ENCODE measurements at places on chromosomes 7 and 10. TPM values are rescaled to one million over a fixed set of nuclear protein-coding genes. Genes with fewer than 3 reads are reported as not detected.

DNA sequence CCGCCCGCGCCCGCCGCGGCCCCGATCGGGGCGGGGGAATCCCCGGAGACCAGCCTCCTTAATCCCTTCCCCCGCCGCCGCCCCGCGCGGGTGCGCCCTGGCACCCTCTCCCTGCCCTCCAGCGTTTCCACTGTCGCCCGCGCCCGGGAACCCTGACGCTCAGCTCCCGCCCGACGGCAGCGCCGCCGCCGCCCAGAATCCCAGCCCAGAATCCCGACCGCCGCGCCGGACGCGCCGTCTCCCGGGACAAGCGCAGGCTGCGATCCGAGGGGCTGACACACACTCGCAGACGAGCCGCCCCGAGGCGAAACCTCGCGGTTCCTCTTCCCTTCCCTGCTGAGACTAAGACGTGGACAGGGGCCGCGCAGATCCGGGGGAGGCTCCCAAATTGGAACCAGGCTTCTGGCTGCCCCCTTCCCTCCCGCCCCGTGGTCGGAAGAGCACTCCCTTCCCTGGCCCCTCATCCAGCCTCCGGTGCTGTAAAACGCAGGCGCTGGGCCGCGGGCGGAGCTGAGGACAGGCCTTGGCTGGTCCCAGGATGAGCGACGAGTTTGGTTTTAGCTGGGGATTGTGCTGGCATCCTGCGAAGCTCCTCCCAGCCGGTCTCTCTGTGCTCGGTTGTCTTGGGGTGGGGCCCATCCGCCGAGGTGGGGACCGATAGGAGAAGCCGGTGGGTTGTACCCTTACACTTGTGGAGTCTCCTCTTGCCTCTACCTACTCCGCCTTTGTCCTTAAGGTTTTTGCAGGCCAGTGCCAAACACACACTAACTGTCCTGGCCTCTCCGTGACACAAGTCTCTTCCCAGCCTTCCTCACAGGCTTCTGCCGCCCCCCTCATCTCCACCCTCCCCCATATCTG lies 1.1 kb downstream of the MARVELD1 start:
- DNase-seq = peak; percentile 87

Gene LOXL4
- total RNA-seq = 1.4 TPM

DNA sequence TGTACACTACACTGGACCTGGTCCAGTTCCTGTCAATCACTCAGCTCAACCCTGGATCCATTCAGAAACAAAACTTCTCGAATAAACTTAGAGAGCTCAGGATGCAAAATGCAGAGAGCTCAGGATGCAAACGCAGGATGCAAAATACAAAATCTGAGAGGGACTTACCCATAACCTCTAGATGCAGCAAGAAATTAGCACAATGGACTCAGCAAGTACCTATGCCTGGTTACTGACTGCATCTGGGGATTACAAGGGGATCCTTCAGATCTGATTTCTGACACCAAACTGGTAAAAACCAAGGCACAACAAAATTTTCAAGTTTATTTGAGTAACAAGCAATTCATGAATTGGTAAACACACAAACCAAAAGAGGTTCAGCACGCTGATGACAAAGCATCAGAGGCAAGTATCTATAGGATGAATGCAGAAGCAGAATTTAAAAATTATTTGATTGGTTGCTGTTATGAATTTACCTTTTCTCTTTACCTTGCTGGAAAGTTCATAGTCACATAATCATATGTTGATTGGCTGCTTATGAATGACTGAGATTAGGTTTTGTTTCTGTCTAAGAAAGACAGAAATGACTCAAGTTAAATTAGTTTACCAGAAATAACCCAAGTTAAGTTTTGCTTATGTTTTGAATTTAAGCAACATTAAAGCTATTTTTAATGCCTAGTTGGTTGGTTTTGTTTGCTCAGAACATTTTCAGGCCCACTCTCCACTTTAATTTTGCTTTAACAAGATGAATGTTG lies 11.4 kb downstream of the GIMAP6 start:
- DNase-seq = no peak

GRCh38 chr10:103915796-103916195 lies 2.2 kb downstream of the STN1 start:
- no peak for DNase-seq
